MG63 (cell line): ENCODE measurements at places on chromosomes 1 and 21. TPM values are rescaled to one million over a fixed set of nuclear protein-coding genes. Genes with fewer than 3 reads are reported as not detected.

DNA sequence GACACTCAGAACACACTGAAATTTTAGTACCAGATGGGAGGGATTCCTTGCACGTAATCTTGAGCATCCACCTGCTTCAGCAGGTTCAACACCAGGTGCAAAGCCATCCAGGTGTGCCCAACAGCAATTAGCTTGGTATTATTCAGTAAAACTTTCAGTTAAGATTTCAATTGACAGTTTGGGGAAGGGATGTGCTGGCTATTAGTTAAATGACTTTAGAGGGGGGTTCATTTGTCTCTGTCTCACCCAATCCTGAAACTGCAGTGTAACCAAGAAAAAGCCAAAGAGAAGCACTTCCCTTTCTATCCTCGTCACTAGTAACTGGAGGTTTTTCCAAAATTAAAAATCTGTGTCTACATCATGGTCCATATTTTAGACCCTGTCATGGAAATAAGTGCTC lies 90.9 kb downstream of the PIK3R3 start:
- no peak for DNase-seq

DNA sequence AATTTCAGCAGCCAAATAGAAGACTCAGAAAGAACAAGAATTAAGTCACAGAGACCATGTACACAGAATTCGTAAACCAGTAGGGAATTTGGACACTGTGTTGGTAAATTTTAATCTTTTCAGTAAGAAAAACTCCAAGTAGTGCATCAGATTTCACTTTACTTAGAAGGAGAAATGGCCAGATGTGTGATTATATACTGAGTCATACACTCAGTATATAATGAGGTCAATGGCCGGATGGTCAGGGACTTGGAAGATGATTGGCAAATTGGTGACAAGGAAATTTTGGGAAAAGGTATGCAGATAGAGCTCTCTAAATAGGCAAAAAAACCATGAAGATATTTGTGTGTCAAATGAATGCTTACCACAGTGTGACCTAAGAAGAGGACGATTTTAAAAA lies 399.8 kb upstream of the LRRC7 start:
- DNase-seq = no peak

IL19 gene
- total RNA-seq = not detected in 2 replicates

HSD3B1 gene
- total RNA-seq = not detected in 2 replicates

DNA sequence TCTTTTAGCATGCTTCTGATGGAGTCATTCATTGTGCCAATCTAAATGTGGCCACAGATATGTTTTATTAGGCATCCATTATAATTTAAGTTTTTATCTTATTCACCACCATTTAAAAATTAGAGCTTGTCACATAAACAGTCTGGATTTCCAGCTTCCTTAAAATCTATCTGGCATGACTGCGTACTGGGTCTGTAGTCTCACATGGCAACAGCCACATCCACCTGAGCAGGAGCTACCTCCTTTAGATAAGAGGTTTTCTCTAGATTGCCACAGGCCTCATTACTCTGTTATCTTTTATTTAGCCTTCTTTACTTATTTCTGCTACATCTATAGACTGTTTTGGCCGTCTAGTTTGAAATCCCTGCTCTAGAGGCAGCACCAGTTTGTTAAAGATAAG lies 29.1 kb downstream of the B3GALT2 start:
- no peak for DNase-seq
